Stimulated activated CD4-positive, alpha-beta T cell treated with anti-CD3 and anti-CD28 coated beads, Interleukin-2, amount 100 ng/mL, for 24 hours (primary cell): ENCODE measurements at places on chromosomes 4 and X.

GRCh38 chr4:185846505-185847150 lies 34.6 kb upstream of the SORBS2 start:
- no peak for DNase-seq

DNA sequence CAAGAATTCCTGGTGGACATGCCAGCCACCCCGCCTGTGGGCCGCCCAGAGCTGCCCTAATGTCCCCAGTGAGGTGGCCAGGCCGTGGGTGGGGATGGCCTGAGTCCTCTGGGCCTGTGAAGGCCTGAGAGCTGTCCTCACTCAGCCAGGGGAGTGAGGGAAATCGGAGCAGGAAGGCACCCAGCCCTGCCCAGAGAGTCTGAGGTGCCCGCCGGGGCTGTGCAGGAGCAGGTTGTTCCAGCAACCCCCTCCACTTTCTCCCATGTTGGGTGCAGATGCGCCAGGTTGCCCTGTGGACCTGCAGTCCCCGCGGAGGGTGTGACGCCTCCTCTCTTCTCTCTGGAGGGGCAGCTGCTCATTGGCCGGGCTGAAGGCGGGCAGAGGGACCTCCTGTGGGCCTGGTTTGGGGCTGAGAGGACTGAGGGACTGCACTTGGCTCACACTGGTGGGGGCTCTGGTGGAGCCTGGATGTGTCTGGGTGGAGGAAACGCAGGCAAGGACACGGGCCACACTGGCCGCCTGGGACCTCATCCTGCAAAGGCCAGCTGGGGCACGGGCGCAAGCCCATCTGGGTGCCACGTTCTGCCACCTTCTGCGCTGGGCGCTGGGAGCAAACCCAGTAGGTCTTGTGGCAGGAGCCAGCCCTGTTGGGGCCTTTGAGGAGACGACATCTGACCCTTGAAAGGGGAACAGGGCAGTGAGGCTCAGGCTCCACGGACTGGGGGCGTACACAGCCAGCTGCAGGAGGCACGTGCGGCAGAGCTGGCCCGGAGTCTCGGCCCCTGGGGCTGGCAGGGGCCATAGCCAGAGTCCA lies 14.0 kb downstream of the DOK7 start:
- no peak for DNase-seq

GRCh38 chr4:151403656-151404055 lies 5.3 kb upstream of the FHIP1A start:
- no peak for DNase-seq

- DNase-seq, result no peak
Measured at GRCh38 chr4:89397441-89397840, 89.8 kb upstream of the GPRIN3 start.

DNA sequence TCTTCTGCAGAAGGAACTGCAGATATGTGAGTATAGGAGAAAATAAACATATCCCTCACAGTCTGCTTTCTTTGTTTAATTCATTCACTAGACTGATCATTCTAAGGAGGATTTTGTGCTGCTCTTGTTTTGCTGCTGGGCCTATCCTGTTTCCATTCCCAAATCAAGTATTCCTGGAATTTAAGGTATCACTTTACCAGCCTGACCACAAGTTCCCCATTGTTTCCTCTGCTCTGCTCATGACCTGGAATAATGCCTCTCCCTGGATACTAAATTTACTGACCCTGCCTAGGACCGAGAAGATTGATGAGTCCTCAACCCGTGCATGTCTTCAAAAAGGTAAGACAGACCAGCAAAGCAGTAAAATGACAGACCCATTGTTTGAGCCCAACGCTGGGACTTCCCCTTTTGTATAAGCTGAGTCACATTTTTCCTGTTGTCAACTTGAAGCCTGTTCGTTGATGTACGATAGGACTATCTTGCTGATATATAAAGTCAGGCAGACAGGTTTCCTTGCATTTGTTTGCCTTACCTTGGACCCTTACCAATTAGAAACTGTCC lies 85.5 kb upstream of the TET2 start:
- DNase-seq, result peak; percentile 41

GRCh38 chr4:142683997-142684396 lies 162.1 kb downstream of the INPP4B start:
- DNase-seq, result no peak

- DNase-seq, result no peak
Measured at GRCh38 chr4:74904509-74905065, 28.3 kb upstream of the PARM1 start.

- DNase-seq, result no peak
Measured at GRCh38 chrX:50638123-50638522, 167.5 kb upstream of the DGKK start.

- DNase-seq, result no peak
Measured at GRCh38 chr4:10670321-10670720, 14.2 kb downstream of the CLNK start.

DNA sequence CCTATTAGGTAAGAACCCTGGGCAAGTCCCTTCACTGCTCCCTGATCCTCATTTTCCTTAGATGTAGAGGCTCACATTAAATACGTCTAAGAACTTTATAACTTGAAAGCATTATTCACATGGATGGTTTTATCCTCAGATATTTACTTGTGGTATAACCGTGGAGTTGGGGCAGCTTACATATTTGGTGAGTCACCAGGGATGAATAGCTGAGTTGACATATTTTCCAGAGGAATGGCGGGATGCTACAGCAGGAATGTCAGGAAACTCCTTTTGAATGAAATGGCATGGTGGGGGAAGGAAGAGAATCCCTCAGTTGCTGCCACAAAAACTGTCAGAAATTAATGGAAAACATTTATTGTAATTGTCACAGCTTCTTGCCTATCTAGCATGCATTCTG lies 165.3 kb upstream of the RPS6KA3 start:
- DNase-seq, result no peak

DNA sequence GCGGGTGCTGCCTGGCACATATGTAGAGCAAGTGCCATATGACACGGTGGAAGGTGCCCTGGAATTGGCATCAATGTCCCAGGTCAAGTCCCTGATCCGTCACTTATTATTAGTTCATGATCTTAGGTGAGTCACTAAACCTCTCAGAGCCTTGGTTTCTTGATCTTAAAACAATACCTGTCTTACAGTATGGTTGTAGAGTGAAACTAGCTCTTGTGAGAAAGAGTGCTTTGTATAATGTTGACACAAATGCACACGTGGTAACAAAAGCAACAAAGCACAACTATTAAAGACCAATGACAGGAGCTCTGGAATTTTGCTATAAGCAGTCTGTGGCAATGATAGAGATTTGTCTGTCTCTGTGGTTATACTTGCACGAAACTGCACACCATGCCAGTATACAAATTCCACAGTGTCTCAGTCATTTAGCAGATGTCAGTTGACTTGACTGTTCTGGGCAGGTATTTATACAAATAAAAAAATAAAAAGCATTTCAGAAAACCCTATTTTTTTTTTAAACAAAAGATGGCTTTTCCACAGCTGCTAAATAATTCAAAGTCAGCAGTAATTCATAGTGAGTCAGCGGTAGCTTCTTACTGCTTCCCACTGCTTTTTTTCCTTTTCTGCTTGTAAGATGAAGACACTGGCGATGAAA lies 19.7 kb upstream of the ACSL1 start:
- no peak for DNase-seq

GRCh38 chrX:55007656-55008055 lies 7.5 kb downstream of the APEX2 start:
- DNase-seq, result no peak

DNA sequence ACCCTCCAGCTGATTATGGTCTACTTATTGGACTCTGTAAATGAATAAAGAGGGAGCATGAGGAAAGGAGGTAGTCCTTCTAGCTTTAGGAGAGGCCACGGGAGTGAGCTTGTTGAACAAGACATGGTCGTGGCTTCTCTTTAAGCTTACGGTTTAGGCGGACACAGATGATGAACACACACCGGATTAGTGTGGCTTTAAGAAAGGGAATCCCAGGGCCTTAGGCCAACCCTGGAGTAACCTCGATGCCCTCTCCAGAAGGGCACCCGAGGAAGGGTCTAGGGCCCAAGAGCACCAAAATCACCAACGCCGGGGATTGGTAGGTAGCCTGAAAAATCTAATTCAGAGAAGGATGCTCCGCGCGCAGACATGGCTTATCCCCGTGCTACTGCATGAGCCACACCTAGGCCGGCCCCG lies 39.4 kb downstream of the ERVMER34-1 start:
- DNase-seq, result no peak

GRCh38 chrX:150032742-150033141 lies 94.5 kb upstream of the EOLA2 start:
- no peak for DNase-seq

DNA sequence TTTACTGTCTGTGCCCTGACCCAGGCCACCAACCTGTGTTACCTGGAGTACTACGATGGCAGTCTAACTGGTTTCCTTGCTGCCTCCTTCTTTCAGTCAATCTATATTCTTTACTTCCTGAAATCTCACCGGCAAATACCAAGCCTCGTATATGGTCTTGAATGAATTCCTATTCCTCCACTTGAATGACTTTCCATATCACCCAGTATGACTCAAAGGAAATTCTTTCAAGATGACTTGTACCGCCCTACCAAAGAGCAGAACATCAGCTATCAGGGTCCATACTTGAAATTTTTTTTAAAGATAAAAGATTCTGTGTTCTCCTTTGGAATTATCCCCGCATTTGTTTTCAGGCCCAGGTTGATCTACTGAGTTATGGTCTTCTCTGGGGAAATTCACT lies 378.0 kb downstream of the AFF2 start:
- no peak for DNase-seq

DNA sequence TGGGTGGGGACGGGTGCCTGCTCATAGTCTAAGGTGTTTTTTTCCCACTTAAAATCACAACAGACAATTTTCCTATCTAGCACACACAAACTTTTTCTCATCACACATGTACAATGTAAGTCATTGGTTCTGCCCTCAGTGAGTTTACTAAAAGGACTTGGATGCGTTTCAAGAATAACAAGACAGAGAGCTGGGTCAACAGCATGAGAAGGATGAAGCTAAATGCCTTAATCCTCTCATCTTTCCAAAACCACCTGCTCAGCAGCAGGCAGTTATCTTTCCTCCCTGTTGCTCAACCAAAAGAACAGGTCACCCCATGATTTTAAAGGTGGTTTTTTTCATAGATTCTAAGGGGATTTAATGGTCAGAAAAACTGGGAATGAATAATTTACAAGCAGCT lies 40.1 kb downstream of the OFD1 start:
- DNase-seq, result no peak

GRCh38 chr4:155512817-155513216 lies 136.1 kb upstream of the MAP9 start:
- no peak for DNase-seq

GRCh38 chrX:119512146-119512800 lies 44.0 kb downstream of the SLC25A5 start:
- DNase-seq, result no peak

- no peak for DNase-seq
Measured at GRCh38 chr4:25343671-25344070, 31.1 kb downstream of the ZCCHC4 start.

DNA sequence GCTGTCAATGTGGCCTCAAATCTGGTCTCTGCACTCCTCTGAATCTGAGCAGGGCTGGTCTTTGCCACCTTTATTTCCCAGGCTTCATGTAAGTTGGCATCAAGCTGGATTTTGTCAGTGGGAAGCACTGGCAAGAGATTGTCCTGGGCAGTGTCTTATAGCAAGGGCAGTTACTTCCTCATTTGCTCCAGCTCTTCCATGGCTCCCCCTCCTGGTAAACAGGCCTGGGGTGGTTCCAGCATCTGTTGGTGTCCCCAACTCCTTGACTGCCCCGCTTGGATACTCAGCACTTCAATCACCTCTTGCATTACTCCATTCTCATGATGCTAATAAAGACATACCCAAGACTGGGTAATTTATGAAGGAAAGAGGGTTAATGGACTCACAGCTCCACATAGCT lies 15.0 kb upstream of the REST start:
- DNase-seq, result no peak

DNA sequence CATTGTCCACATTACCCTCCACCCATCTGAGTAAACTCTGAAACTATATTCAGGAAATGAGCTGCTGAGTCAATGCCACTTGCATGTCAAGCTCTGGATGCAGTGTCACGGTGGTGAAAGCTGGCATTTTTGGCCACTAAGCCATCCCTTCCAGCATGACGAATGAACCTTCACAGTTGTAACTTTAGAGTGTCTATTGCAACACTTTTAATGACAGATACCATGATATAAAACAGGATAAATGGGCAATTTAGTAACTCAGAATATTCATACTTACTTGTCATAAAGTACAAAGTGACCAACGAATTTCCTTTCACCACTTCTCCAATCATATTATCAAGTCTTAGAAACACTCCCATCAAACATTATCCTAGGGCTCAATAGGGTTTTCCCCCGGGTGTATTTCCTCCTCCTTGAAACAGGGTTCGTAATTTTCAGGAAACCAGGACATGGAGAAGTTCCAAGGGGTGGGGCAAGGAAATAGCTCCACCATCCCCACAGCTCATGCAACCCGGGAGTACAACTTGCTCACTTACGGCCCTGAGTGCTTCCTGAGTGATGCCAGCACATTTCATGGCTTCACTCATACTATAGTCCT lies 73.1 kb downstream of the MTHFD2L start:
- no peak for DNase-seq

GRCh38 chr4:78951862-78952472 lies 12.7 kb upstream of the PAQR3 start:
- peak; percentile 22 for DNase-seq

DNA sequence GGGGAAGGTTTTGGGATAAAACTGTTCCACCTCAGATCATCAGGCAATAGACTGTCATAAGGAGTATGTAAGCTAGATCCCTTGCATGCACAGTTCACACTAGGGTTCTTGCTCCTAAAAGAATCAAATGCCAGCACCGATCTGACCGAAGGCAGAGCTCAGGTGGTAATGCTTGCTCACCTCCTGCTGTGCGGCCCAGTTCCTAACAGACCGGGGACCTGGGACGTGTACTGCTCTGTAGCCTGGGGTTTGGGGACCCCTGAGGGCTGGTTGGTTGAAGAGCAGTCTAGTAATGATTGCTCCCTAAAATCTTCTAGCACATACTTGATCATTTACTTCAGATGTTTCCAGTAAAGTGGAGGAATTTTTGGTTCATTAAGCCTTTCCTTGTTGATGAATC lies 173.1 kb upstream of the SLIT2 start:
- DNase-seq, result no peak
